Hematopoietic multipotent progenitor cell treated with erythropoietin and hydrocortisone succinate and interleukin-3 and kit ligand, for 4 days (in vitro differentiated cells): ENCODE measurements at places on chromosomes 16 and 17.

DNA sequence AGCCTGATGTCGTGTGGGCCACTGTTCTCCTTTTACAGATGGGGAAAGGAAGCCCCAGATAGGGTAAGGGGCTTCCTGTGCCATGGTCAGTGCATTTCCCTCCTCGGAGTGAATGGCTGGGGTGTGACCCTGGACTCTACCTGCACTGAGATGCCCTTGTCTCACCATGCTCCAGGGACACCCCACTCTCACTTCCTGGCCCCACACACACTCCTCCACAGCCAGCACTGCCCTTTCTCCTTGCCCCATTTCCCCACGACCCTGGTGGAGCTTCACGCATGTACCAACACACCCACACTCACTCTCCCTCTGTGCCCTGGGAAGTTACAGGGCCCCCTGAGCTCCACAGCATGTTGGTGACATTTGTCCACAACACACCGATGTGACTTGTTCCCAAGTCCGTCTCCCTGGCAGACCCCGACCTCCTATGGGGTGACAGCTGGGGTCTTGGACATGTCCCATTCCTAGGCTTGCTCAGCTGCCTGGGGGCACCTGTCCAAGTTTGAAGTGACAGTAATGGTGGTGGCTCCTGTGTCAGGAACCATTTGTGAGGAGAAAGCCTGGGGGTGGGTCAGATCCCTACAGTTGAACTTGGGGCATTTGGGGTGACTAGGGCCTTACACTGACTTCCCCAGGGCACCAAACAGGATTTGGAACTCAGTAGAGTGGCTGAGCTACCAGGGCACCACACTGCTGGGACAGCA, 47.4 kb downstream of the PECAM1 start:
- no peak for DNase-seq

DNA sequence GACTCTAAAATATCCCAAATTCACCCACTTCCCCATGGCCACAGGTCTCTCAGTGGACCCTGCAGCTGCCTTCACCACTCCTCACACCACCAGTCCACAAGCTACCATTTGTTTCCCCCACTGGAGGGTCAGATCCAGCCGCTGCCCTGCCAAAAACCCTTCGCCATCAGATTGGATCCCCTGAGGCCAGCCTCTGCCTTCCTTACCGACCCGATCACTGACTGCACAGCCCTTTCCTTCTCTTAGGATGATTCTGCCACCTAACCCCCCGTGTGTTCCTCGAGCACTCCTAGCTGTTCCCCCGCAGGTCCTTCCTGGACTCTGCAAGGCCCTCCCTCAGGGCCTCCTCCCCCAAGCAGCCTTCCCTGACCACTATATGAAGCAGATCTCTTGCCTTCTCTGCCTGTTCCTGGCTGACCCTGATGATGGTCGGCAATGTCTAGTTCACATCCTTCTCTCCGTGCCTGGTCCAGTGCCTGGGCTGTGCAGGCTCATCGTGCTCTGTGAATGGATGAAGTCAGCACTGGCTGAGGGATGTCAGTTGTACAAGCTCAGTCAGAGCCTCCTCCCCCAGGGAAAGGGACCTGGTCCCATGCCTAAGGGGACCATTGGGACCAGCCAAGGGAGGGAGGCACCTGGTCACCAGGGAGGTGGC, 46.0 kb downstream of the CPNE2 start:
- DNase-seq: no peak

DNA sequence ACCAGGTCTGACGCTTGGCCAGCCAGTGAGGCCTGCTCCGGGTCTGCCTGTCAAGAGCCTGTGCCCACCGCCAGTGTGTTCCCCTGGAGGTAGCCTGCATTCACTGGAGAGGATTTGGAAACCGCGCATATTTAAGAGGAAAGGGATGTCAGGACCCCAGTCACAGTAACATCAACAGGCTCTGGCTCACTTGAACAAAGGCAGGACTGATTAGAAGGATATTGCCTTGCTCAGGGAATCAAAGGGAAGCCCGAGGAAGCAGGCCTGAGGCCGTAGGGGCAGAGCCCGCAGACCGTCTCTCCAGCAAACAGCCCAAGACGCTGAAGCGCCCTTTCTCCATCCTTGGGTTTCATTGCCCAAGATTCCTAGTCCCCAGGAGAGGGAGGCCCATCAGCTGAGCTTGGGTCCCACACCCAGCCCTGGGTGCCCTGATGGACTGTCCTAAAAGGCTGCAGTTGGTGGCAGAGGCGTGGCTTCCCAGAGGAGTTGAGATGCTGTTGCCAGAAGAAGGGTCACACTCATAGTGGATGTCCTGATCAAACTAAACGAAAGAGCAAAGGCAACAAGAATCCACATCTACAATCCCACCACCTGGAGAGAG, 23.2 kb downstream of the NT5M start:
- DNase-seq: no peak

DNA sequence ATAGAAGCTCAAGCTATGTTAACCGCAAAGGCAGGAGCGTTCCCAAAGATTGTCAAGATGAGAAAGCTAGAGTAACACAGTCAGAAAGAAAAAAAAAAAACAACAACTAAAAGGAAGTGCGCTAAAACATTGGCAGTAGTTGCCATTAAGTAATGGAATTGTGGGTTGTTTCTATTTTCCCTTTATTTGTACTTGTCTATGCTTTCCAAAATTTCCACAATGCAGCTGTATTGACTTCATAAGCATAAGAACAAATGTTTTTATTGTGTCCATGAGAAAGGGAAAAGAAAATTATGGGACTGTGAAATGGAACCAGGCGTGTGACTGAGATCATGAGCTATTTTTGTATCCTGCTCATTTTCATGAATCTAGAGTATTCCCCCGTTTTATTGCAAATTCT, 153.4 kb downstream of the TMEM114 start:
- no peak for DNase-seq

DNA sequence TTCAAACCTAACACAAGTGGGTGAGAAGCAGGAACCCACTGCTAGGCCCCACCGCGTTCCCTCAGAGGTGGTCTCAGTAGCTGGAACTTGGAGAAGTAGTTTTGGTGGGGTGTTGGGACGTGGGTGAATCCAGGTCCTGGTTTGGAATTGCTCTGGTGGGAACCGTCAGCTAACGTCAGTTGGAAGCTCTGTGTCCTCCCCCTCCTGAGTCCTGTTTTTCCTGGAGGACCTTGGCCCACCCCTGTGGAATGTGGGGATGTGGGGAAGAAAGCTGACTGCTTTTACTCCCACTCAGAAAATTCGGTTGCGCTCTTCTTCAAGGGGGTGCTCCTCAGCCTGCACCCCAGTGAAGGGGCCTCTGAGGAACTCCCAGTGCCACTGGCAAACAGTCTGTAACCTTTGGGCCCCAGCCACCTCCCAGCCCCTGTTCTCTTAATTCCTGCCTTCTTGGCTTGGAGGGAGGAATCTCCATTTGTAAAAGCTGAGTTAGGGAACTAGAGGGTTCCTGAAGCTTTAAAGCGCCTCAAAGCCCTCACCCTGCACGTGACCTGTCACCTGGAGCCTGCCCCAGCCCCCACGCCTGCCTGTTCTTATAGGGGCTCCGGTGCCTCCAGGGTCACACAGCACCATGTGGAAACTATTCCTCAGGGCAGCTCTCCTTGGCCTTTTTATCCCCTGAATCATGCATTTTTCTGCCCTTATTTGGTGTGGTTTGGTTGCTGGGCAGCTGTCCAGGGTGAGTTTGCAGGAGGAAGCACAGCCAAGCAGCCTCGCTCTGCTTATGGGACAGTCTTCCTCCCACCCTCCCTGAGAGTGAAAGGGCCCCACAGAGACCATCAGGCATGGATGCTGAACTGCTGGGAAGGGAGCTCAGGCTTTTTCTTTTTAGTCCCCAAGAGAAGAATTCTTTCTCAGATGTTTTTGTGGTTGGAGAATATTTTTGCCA, 16.2 kb upstream of the NAGLU start:
- DNase-seq: peak; percentile 70

- DNase-seq: peak; percentile 85
Observed at GRCh38 chr17:74742153-74742515, 5.1 kb downstream of the RAB37 start.

GRCh38 chr17:2390199-2390836, 10.5 kb downstream of the MNT start:
- DNase-seq: no peak

- no peak for DNase-seq
Observed at GRCh38 chr16:28875134-28876018, 2.9 kb upstream of the ATP2A1 start.

DNA sequence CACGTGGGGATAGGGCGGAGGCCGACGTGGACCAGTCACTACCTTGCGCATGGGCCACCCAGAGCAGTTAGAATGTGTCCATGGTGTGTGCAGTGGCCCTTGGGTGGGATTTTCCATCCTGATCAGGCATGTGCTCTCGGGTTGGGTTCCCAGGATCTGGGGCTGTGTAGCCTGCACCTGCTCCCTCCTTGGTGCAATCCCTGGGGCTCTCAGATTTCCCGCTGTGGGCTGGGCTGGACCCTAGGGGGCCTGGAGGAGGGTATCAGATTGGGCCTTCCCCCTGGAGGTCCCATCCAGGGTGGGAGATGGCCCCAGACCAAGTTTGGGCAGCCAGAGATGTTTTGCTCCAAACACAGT, 1.3 kb downstream of the SMTNL2 start:
- no peak for DNase-seq

DNA sequence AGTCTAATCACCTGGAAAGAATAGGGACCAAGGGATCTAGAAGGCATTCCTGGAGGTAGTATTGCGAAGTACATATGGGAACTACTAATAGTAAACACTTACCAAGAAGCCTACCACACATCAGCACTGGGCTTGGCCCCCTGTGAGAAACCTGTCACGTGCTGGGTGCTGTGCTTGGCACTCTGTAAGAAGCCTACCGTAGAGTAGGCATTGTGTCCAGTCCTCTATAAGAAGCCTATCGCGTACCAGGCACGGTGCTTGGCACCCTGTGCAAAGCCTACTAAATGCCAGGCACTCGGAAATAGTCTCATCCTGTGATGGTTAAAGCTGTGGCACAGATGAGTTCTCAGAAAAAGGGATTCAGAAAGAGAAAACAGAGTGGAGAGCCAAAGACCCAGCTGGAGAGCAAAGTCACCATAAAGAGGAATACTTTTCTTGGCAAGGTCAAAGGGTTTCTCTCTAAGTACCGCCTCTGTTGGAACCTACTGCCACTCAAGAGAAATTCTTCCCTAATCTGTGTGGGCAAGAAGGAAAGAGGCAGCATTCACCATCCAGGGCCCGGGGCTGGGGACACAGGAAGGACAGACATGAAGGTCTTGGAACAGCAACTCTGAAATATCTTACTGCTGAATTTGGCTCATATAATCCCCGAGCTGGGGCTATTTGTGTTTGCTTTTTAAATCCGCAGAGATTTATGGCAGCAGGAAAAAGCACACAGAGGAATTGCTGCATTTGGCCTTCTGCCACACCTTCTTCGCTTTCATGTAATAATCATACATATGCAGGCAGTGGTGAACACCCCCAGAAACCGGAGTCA, 81.8 kb downstream of the VAT1L start:
- no peak for DNase-seq

DNA sequence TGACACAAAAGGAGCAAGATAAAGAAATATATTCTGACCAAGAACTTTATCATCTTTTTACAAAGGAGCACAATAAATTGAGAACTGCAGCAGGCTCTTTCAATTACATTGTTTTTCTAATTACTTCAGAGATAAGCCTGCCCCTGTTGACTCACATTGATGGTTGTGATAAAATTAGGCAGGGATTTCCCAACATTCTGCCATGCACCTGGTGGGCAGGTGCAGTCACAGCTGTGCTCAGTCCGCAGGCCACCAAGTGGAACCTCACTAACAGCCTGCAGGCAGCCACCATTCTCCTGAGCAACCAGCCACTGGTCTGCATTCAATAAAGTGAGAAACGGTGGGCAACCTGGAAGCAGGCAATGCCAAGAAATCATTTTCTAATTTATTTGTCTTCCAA, 5.1 kb downstream of the FANCA start:
- DNase-seq: no peak

GRCh38 chr16:81843243-81843582, 64.1 kb downstream of the PLCG2 start:
- no peak for DNase-seq
